ENCODE measurements at places on chromosomes 2 and 18.

- DNase-seq = no peak
These were observed 48.0 kb downstream of the TRABD2A start for GRCh38 chr2:84832772-84833461.

DNA sequence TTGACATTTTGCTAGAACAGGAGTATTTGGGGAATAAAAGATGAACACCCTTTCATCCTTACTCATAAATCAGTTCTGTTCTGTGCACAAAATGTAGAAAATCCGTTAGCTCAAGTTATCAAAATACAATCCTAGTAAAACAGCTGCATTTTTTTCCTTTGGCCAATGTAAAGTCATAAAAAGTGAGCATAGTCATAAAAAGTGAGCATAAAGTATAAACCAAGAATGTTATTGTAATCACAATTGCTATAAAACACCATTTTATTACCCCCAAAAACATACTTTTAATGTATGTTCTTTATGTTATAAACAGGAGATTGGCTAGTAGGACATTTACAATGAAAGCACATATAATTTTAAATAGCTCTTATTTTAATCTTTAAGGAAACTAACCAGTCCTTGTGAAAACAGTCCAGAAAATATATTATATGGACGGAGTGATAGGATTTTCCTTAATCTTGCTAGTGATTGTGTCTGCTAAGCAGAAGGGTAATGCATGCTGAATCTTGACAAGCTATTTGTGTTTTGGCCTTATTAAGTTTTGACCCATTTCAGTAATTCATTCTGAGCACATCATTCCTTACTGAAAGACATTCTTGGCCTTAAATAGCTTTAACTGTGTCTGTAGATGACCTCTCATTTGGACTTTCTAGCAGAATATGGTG, 891.8 kb downstream of the DSC3 start:
- DNase-seq = no peak

- DNase-seq = peak; percentile 58
These were observed 341.3 kb downstream of the MYCN start for GRCh38 chr2:16281451-16282335.

- DNase-seq = no peak
These were observed 78.5 kb downstream of the PRKCE start for GRCh38 chr2:45729753-45730512.

- DNase-seq = no peak
These were observed 292.9 kb upstream of the TMEFF2 start for GRCh38 chr2:192487636-192488035.

DNA sequence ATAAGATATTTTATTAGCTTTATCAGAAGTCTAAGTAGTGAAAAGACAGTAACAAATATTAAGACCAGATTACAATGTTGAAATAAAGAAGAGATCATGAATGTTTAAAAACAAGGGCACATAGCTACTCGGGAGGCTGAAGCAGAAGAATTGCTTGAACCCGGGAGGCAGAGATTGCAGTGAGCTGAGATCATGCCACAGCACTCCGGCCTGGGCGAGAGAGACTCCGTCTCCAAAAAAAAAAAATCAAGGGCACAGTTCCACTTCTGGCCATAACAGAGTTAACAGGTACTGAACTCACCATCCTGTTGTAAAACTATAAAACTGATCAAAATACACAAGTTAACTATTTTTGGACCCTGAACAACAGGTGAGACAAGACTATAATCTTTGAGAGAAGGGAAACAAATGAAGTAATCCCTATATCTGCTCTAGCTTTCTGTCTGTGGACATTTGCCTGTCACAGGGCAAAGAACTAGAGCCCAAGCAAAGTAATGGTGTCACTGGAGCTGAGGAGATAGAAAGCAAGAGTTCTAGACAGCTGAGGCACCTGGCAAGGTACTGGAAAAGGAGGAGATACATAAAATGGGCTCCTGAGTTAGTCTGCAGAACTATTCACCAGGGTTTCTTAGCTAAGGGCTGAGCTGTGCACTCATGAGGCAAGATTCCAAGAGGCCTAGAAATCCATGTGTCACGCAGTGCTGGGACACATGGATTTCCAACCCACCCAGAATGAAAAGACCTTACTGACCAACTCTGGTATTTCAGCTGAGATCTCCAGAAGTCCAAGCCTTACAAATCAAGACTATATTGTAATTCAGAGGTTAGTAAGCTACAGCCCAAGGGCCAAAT, 15.2 kb downstream of the MMADHC start:
- DNase-seq = peak; percentile 54

DNA sequence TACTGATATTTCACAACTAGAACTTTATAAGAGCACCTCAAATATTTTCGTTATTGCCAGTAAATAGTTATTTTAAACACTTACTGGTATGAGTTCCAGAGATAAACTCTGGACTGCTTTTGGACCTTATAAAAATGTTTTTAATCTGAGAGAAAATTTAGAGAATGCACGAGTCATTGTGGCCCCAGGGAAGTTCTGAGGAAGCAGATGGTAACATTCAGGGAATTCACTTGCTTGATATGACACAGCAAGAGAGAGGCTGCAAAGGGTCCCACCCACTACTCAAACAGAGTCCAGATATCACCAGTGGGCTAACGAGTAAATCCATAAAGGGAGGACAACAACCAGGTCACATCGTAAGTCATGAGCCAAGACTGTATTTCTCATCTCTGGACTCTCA, 526.8 kb downstream of the TDRD15 start:
- no peak for DNase-seq

- no peak for DNase-seq
These were observed 111.8 kb upstream of the CYP20A1 start for GRCh38 chr2:203126996-203127395.

- no peak for DNase-seq
These were observed 97.8 kb downstream of the CSRNP3 start for GRCh38 chr2:165567273-165567672.

DNA sequence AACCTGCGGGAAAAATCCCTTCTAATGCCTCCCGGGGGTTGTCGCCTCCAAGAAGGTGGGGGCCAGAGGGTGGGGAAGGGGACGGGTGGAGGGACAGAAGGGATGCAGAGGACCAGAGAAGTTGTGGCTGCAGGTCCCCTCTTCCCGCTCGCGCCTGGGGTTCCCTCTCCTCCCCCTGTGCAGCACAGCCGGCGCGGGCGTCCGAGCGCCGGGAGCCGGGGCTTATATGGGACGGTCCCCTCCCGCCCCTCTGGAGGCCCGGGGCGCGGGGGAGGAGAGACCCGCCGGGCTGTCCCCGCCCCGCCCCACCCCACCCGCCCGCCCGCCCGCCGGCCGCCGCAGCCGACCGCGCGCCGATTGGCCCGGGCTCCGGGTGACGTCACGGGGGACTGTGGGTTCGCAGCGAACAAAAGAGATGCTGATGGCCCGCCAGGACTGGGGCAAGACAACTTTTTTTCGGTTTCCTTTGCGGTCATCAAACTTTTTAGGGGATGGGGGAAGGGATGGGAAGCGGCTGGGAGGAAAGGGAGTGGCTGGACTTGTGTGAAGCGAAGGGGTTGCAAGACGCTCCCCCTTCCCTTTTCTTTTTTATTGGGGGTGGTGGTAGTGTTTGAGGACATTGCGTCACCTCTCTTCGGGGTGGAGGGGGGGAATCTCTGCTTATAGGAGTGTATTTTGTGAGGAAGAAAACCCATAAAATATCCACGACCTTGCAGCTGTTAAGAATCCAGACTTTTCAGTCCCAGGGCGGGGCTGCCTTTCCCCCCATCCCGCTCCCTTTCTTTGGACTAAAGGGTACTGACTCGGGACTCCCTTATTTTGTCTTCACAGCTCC, at the start of gene FN1:
Gene FN1, minus strand, starts transcription at position 199 of the 835 bp plus-strand sequence. CDS start 266 bp downstream, outside the sequence.
- DNase-seq = no peak

GRCh38 chr2:218516614-218517013, 51.5 kb downstream of the USP37 start:
- DNase-seq = peak; percentile 3

- DNase-seq = no peak
These were observed 263.4 kb downstream of the AGAP1 start for GRCh38 chr2:235757212-235757611.

DNA sequence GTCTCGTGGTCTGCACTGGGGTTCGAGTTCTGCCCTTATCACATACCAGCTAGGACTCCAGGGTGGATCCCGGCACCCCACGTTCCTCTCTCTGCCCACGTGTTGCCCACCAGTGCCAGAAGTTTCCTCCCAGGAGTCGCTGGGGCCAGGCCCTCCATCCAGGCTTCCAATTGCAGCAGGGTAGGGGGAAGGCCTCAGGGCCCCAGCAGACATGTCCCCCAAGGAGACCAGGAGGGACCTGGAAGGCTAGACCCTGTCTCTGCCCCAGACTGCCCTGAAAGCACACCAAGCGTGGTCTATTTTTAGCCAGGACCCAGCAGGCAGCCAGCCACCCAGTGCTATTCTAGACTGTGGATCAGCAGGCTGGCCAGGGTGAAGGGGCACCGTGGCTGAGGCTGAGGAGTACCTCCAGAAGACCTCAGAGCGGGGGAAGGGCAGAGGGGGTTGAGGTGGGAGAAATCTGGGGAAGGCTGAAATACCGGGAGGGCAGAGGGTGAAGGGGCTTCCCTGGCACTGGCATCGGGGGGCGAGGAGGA, 18.8 kb upstream of the TNS1 start:
- no peak for DNase-seq

- DNase-seq = no peak
These were observed 204.4 kb upstream of the RASGRP3 start for GRCh38 chr2:33272001-33272400.

GRCh38 chr2:5121642-5122041, 570.5 kb upstream of the SOX11 start:
- no peak for DNase-seq

DNA sequence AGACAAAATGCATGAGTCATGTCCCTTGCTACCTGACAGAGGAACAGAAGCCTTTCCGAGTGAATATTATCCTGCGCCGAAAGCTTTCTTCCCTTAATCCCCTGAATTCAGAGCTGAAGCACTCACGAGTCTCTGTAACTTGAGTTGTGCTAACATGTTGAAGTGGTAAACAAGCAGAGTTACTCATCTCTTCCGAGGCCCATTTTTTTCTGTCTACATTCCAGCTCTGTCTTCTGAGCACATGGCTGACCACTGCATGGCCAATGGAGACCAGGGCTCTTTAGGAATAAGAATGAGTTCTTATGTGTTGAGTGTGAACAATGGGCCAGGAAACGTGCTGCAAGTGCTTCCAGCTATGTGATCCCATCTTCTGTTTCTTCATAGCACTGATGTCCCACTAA, 73.1 kb upstream of the PID1 start:
- DNase-seq = no peak

DNA sequence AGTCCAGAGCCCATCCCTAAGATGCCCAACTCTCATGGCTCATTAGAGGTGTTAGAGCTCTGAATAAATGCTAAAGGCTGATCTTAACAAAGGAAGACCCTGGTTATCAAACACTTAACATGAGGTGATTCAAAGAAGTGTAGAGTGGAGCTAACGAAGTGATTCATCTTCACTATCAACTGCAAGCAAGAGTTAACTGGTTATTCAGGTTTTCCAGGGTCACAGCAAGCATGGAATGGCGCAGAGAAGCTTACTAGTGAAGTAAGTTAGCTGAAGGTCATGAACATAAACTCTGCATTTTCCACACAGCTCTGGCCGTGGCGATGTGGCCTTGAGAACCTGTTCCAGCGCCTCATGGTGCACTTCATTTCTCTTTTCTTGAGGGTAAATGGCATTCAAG, 17.0 kb downstream of the RND3 start:
- no peak for DNase-seq

GRCh38 chr2:35790292-35790691, 565.3 kb upstream of the CRIM1 start:
- DNase-seq = no peak

- no peak for DNase-seq
These were observed 323.0 kb downstream of the MTX2 start for GRCh38 chr2:176592216-176592615.

GRCh38 chr2:121203591-121204249, 81.3 kb downstream of the TFCP2L1 start:
- no peak for DNase-seq

GRCh38 chr2:98518101-98518500, 73.4 kb downstream of the INPP4A start:
- no peak for DNase-seq

DNA sequence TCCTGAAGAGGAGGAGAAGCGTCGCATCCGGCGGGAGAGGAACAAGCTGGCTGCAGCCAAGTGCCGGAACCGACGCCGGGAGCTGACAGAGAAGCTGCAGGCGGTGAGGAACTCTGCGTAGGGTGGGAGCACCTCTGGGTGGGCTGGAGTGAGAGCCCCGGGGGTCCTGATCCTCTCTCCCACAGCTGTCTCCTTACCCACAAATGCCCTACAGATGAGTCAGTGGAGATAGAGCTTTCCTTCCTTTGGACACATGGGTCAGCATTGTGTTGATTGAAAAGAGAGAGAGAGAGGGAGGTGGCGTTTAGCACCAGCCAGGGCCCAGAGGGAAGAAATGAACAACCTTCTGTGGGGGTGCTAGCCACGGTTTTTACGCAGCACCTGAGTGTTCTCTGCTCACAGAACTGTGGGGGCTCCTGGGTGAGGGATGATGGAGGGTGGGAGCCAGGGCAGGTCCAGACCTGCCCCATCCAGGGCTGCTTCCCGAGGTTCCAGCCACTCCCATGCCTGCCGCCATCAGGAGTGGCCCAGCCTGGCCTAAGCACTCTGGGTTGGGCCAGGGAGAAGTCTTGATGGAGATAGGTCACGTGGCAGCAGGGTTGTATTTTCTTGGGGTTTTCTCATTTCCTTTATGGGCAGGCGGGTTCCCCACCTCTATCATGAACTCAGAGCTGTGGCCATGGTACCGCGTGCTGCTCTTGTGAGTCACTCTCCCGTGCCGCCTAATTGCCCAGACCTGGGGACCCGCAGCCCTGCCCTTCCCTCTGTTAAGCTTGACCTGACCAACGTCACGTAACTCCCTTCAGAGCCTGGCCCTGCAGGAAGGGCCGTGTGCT, 16.3 kb downstream of the FOSL2 start:
- DNase-seq = no peak

GRCh38 chr2:1715184-1716013, 28.9 kb downstream of the PXDN start:
- DNase-seq = no peak

GRCh38 chr2:170578606-170579005, 136.5 kb upstream of the SP5 start:
- no peak for DNase-seq

DNA sequence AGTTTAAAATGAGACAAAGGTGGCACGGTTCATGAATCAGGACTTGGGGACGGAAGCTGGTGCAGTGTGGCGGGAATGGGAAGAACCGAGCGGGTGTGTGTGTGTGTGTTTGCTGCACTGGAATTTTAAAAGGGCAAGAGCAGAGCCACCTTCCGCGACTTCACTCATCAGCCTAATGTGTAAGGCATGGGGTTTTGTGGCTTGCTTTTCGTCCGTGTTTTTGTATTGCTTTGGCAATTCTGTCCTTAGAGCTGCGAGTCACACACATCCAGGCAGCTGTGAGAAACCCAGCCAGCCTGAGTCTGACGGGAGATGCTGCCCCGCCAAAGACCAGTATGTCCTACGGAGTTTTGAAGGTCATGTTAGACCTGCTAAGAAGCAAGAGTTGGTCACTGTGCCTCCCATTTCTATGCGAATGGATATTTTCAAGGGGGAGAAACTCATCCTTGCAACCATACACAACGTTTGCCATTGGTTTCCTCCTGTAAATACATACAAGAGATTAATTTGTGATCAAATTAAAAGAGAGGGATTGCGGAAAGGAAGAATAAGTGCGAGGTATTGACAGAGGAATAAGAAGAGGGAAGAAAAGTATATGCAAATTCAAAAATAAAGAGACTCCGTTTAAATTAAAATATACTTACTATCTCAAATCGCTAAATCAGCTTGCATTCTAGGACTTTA, 665 bp upstream of the CACNB4 start:
- peak; percentile 42 for DNase-seq

Measured in G401 (cell line).